ENCODE measurements at places on chromosomes 7 and 10. TPM values are rescaled to one million over a fixed set of nuclear protein-coding genes. Genes with fewer than 3 reads are reported as not detected.

PRKAR2B gene
- total RNA-seq: 3.2 TPM

BAIAP2L1 gene
- total RNA-seq: 4.2 TPM

IMPDH1 gene
- 104 TPM for total RNA-seq

- no peak for DNase-seq
Measured at GRCh38 chr7:110001254-110001938, 1089.5 kb upstream of the LRRN3 start.

- no peak for DNase-seq
Measured at GRCh38 chr10:27911539-27911938, 87.3 kb downstream of the ODAD2 start.
